GM23338 (cell line): ENCODE measurements at places on chromosomes 7 and 10. TPM values are rescaled to one million over a fixed set of nuclear protein-coding genes. Genes with fewer than 3 reads are reported as not detected.

Gene TFEC
- polyA plus RNA-seq: not detected in 2 replicates

Gene FAM25G
- polyA plus RNA-seq: not detected in 2 replicates

DNA sequence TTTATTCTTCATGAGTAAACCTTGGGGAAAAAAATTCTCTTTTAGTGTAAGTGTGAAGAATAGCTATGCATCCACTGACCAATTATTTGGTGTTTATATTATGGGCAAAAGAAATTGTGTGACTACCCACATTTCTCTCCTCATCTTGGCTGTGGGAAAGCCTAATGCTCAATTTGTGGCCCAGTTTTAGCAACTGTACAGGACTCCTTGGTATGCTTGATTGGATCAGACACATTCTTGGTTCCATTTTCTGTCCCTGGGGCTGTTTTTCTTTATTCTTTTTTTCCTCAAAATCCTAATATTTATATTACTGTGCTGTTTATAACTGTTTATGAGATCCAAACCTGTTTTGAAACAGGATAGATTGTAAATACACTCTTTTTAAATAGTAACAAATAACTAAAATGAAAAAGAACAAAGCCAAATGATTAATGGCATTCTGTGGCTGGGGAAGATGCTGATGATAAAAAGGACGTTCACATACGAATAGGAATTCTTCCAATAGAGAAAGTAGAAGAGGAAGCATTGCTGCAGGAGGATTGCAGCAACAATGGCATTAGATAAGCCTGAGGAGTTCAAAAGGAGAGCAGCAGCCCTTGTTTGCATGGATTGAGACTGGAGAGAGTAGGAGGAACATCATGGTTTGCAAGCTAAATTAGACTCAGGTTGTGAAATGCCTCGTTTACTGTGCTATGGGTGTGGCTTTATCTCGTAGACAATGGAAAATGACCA, 580.5 kb downstream of the INHBA start:
- no peak for DNase-seq

DNA sequence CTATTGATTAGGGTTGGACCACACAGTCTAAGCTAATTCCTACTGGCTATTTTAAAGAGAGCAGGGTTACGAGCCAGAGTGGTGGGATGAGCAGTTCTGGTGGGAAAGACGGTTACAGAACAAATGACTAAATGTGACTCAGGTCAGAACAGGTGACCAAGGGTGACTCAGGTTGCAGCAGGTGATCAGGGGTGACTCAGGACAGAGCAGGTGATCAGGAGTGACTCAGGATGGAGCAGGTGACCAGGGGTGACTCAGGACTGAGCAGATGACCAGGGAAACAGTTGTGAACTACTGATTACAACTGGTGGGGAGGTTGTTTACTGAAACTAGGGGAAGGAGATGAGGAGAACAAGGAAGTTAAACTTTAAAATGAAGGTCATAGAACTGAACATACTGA, 366.3 kb downstream of the ABCA13 start:
- DNase-seq: no peak

DNA sequence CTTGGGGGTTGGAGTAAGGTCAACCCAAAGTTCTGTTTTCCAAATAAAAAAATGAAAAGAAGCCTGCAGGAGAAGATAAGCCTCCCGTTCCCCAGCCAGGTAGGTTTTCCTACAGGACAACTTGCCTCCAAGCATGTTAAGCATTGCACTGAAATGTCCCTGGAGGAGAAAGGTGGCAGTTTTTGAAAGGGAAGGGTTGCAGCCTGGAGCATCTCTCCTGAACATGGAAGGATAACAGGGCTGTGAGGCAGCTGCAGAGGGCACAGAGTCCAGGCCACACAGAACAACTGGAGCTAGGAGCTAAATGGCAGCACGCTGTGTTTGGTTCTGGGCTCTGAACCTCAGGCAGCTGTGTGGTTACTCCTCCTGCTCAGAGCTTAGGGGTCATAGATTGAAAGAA, 452.9 kb downstream of the TCERG1L start:
- no peak for DNase-seq
